ENCODE measurements at places on chromosomes 5 and 9.

- no peak for DNase-seq
Observed at GRCh38 chr9:137293482-137294090, 8.5 kb downstream of the NRARP start.

DNA sequence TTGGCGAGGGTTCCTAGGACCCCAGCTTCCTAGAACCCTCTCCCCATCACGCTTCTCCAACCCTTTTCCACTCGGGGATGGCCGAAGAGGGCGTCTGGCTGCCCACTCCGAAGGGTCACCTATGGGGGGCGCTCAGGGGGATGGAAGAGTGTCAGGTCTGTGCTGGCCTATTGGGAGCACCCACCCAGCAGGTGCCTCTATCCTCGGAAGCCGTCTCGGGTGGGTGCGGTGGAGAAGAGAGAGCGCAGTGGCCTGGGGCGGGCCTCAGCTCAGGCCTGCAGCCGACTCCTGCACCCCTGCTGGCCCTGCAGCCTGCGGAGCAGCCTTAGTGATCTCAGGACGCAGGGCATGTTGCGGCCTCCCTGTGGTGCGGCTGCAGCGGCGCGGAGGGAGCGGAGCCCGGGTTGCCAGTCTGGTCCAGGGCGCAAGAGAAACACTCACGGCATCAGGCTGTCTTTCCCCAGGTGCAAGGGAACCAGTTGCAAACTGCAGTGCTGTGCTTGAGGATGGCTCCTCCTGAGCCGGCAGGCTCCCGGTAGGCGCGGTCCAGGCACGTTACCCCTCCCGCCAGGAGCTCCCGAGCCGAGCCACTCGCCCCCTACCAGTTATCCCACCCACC, 1.5 kb upstream of the IRX2 start:
- DNase-seq: peak; percentile 43

DNA sequence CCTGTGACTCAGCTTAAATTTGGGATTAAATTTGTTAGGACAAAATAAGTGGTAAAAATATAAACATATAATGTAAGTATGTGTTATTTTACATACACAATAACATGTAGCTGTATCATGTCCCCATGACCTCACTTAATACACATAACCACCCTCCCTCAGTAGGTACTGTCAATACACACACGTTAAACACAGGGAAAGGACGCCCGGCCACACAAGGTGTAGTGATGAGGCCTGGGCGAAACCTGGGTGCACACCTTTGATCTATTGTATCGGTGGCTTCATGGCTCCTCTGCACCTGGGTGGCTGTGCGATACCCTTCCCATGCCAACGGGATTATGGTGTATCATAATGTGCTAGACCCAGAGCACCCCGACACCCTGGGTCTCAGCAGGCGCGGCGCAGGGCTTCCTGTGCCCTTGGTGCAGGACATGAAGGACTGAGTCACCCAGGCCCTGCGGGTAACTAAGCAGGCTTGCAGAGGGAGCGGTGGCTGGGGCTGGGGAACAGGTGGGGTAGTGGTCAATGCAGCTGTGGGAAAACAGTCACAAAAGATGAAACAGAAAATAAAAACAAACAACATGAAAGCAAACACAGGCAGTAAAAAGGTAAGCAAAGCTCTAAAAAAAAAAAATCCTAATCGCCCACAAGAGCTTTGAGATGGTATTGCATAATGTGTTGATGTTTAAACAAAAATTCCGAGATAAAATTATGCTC, 127.5 kb upstream of the RETREG1 start:
- DNase-seq: no peak

DNA sequence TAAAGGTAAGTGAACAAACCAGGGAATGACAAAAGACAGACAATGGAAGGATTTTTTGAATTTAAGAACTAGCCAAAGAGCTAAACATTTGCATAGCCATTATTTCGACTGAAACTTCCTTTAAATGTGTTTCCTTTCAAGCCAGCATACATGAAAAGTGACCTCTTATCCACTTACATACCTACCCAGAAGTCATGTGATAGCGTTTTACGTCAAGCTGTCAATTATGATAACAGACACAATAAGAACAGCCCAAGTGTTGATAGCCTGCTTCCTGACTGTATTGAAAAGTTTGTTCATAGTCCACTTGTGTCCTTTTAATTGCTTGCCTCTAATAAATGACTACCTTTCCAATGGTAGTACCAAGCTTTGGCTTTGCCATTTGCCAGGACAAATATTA, 206.0 kb downstream of the NFIB start:
- no peak for DNase-seq

- DNase-seq: peak; percentile 50
Observed at GRCh38 chr5:170623576-170624181, 119.9 kb downstream of the KCNIP1 start.

- peak; percentile 83 for DNase-seq
Observed at GRCh38 chr9:124835026-124835557, 18.2 kb upstream of the WDR38 start.

DNA sequence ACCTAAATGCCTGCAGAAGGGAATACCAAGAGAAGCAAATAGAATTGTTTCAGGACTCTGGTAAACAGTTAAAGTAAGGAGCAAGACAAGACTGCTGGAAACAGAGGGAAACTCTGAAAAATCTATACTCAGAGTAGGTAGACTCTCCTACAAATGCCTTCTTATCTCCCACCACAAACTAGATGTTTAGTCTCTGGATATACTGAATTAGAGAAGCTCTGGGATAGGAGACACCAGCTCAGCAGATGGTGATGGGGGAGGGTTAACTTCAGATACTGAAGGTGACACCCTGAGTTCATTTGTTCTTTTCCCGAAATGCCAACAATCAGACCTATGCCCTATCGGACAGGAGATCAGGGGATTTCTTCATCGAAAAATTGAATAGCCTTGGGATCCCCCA, 54.1 kb upstream of the CHD1 start:
- DNase-seq: no peak

DNA sequence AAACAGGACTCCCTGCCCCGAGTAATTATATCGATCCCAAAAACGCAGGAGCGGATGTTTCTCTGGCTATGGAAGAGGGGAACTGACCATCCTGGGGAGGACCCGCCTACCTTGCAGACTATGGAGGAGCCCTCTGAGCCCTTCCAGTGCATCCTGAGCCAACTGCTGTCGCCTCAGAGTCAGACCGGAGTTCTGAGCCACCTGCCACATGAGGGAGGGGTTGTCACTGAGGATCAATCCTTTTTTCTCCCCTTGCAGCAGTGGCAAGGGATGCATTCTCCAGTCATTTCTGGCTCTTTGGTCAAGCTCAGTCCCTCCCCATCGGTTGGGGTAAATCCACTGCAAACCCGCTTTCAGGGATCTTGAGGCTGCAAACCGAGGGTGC, 709 bp downstream of the FANCG start:
- DNase-seq: no peak

- peak; percentile 27 for DNase-seq
Observed at GRCh38 chr9:137828527-137829259, 48.9 kb upstream of the CACNA1B start.

DNA sequence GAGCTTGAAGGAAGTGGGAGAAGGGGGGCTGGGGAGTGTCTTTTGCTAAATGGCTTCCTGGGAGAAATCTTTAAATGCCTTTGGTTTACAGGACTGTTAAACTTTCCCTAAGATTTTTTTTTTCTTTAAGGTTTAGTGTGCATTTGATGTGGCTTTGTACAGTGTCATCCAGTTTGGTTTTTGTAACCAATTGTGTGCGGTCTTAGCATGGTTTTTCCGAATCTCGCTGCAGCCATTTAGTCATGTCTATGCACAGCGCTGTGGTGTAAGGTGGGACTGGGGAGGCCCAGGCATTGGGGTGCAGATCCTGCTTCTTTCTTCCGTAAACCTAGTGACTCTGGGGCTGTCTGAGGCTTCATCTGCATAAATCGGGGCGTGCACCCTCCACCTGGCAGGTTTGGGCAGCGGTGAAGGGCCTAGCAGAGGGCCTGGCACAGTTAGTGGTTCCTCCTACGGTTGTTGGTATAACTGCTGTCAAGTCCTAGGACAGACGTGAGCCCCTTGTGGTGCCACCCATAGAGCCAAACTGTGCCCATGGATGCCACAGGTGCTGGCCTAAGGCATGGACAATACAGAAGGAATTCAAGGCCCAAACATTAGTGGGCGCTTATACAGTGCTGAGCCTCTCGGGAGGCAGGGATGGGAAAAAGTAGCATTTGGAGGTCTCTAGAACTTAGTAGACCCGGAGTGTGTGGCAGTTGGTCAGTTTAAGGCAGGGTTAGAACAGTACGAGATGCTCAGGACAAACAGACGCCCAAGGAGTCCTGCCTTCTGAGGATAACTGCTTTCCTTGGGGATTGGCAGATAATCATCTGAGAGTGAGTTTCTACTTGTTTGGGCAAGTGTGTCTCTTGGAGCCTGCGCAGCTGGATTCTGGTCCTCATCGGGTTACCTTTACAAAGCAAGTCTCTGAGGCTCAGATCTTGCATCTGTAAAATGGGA, 1.5 kb downstream of the PRRC2B start:
- peak; percentile 29 for DNase-seq

DNA sequence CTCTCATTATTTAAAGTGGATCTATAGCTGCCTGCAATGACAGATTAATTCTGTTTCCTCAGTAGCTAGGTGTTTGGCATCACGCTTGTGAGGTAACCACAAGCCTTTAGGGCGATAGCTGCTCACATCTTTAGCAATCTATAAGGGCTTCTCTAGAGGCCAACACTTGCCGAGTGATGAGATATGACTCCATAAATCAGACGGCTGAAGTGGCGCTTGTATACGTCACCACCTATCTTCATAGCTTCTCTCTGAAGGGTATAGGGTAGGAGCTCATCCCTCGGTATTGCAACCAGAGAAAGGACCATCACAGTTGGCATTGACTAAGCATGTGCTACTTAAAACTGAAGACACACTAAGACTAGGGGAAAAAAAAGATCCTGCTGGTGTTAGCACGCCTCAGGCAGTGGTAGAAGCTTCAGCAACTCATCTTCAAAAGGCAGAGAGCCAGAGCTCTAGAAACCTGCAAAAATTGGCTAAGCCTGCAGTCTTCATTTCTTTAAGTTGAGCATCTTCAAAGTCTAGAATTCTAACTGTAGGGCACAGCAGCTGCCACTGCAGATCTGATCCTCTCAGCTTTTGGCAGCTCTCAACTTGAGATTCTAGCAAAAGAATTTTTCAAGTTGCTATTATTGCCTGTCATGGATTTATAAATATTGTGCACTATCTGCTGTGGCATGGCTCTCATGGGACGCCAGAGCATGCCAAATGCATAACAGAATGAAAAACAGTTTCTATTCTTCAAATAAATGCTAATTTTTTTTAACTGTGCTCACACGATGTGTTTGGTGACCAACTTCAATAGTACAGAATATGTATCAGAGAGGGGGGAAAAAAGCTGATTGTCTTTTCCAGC, 37.5 kb downstream of the PSMB7 start:
- DNase-seq: no peak

DNA sequence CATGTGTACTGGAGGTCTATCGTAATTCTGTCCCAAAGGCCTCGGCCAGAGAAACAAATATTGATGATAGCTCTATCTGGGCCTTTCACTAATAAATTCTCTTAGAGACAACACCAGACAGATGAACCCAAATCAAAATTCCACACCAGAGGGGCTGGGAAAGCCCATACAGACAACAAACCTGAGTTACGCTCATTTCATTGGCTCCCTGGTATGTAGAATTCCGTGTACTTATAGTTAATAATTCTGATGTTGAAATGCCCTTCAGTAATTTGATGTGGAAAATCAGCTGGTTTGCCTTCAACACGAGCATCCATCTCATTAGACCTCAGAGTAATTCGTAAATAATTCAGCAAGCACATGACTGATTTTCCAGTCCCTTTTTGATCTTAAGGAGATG, 53.2 kb downstream of the FRMD3 start:
- DNase-seq: no peak

DNA sequence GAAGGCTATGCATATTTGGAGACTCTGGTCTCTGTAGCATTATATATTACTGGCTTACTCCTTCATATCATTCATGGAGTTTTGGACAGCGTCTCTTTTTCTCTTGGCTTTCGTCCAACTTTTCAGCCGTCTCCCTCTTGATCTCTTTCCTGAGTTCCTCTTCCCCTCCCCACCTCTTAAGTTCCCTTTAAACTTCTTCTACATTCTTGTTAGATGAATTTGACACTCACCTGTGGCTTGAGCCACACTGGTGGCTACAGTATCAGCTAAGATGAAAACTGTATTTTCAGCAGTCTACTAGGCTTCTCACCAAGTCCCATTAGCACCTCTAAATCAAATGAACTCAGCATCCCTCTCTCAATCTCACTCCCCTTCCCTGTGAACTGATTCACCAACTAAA, 128.1 kb downstream of the STARD4 start:
- DNase-seq: peak; percentile 42

- DNase-seq: no peak
Observed at GRCh38 chr5:1805736-1806135, 4.5 kb downstream of the NDUFS6 start.

DNA sequence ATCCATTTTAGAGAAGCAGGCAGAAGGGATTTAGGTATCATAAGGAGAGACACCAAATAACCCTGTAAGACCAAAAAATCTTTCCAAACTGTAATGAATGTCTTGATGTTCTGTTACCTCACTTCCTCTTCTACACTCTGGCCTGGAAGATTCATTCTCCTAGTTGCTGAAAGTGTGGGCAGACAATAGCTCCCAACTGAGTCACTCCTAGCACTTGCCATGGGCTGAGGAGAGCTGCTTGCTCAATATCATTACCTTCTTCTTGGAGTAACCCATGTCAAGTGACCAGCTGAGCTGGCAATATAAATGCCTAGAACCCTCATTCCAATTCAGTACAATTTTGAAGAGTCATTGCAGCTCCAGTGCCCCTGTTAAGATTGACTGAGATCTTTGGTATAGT, 1985.5 kb upstream of the CDH6 start:
- DNase-seq: peak; percentile 1

GRCh38 chr9:137811283-137811870, 66.2 kb upstream of the CACNA1B start:
- DNase-seq: no peak

GRCh38 chr5:166276006-166276405, 2015.4 kb upstream of the WWC1 start:
- DNase-seq: peak; percentile 10

DNA sequence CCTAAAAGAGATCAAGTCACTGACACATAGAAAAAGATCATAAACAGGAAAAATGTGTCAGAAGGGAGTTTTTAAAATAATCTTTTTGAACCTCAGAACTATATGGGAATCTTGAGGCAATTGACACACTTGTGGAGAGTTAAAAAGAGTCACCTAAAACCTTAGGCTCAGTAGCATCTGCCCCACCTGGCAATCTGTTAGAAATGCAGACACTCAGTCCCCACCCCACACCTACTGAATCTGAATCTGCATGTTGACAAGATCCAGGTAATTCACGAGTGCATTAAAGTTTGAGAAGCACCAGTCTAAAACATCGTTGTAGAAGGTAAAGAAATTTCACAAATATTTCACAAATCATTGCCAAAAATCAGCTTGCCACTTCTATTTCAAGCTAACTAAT, 388.3 kb downstream of the NR2F1-AS1 start:
- DNase-seq: no peak
